ENCODE measurements at places on chromosomes 3 and 15. TPM values are rescaled to one million over a fixed set of nuclear protein-coding genes. Genes with fewer than 3 reads are reported as not detected.

Gene RARB
- 0.51 TPM for total RNA-seq

Gene ADAMTS17
- total RNA-seq, result 11.1 TPM

Gene XCR1
- total RNA-seq, result not detected

Gene TMCO5A
- total RNA-seq, result not detected

Gene LYZL4
- total RNA-seq, result not detected

Gene GOLGA8H
- total RNA-seq, result 0.95 TPM

Gene CX3CR1
- total RNA-seq, result 1.7 TPM

Gene CPLX3
- total RNA-seq, result not detected

Gene IL5RA
- not detected for total RNA-seq

Gene MUC20
- 12.7 TPM for total RNA-seq

Gene EOGT
- 11.5 TPM for total RNA-seq

Gene TMEM212
- not detected for total RNA-seq

Gene HYAL1
- total RNA-seq, result 7.0 TPM

Gene STARD9
- total RNA-seq, result 0.86 TPM

Gene SERPINI2
- 444 TPM for total RNA-seq

Gene INAFM2
- 8.1 TPM for total RNA-seq

Gene ROBO1
- 8.5 TPM for total RNA-seq

Gene ZBTB47
- 13.6 TPM for total RNA-seq

Gene INO80
- total RNA-seq, result 6.8 TPM

Gene NEK11
- 3.2 TPM for total RNA-seq

Gene HLTF
- total RNA-seq, result 17.5 TPM

Gene GPR27
- total RNA-seq, result 1.8 TPM

Gene ATG3
- total RNA-seq, result 25.4 TPM

Gene POMGNT2
- total RNA-seq, result 7.7 TPM

Gene TSEN2
- total RNA-seq, result 8.7 TPM

Gene HDC
- total RNA-seq, result not detected

Gene AGBL1
- 0.06 TPM for total RNA-seq

Gene DNAJA4
- total RNA-seq, result 5.4 TPM

Gene SPINK8
- not detected for total RNA-seq

Gene GUCA1C
- total RNA-seq, result 19.0 TPM

Gene CPEB1
- total RNA-seq, result 0.44 TPM

Gene ANKRD63
- not detected for total RNA-seq

Data from pancreas (tissue), 10 donors.